ENCODE measurements at places on chromosomes 6 and 20. TPM values are rescaled to one million over a fixed set of nuclear protein-coding genes. Genes with fewer than 3 reads are reported as not detected.

MDFI gene
- not detected for total RNA-seq

BMP2 gene
- total RNA-seq = 0.06 TPM

RBBP8NL gene
- total RNA-seq = not detected

GRCh38 chr20:36271639-36272546 lies 34.2 kb upstream of the DLGAP4 start:
- DNase-seq = no peak

- no peak for DNase-seq
Measured at GRCh38 chr6:124854338-124854922, 107.8 kb upstream of the RNF217 start.

DNA sequence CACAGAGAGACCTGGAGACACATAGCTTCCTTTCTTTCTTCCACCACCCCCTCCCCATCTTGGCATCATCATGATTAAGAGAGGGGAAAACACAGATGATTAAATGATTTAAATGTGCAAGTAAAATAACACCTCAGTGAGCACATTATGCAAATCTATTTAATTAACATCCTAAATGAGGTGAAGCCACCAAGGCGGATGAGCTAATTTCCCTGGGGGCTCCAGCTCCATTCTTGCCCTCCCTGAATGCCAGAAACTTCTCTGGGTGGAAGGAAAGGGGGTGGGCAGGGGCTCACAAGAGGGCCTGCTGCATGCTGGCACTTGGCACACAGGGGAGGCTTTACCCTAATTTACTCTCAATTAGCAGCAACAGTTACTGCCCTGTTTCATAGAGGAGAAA lies 32.5 kb upstream of the TGM2 start:
- DNase-seq = no peak

DNA sequence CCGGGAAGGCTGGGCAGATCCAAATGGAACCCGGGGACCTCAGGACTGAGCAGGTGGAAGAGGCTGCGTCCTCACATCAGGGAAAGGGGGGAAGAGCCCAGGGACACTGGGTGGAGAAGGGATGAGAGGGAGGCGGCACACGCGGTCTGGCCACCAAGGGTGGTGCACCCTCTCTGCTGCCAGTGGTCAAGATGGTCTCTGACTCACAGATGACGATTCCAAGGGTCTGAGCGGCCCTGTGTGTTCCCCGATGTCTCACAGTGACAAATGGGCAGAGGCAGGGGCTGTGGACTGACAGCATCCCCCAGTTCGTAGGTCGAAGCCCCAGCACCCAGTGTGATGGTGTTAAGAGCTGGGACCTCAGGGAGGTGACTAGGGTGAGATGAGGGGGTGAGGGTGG lies 32.1 kb downstream of the SLCO4A1 start:
- no peak for DNase-seq

- DNase-seq = peak; percentile 94
Measured at GRCh38 chr6:85459224-85459901, 9.5 kb downstream of the NT5E start.

- DNase-seq = no peak
Measured at GRCh38 chr6:105034470-105034869, 77.6 kb downstream of the LIN28B start.

GRCh38 chr6:82040405-82041221 lies 206.9 kb downstream of the IBTK start:
- peak; percentile 52 for DNase-seq

DNA sequence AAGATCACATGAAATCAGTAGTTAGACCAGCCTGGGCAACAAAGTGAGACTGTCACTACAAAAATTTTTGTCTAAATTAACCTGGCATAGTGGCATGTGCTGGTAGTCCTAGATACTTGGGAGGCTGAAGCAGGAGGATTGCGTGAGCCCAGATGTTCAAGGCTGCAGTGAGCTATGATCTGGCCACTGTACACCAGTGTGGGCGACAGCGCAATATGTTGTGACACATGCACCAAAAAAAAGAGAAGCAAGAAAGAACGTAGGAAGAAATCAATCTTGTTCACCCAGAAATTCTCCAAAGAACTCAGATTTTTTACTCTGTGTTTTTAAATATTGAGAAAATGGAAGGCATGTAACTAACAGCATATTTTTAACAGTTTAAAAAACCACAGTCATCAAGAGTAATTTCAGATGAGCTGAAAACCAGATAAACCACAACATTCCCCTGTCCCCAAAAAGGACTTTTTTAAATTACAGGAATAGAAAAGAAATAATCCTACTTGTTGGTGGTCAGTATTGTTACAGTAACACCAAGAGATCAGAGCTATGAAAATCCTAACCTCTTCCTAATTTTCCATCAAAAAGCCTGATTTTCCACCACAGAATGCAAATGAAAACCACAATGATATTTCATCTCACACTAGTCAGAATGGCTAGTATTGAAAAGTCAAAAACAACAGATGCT lies 240.2 kb downstream of the KHDC1L start:
- DNase-seq = no peak

DNA sequence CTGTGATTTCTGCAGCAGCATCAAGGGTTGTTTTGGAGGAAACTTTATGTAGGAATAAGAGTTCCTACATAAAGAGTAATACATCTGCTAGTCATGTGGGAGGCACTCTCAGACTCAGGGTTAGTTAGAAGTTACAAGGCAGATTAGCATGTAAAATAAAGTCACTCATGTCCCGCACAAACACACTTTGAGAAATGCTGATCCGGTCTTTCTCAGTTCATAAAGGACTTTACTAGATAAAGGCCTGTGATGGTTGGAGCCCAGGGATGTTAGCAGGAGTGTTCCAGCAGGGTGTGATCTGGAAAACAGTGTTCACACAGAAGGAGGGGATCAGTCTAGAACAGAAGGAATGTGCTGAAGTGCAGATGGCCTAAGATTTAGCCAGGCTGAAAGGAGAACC lies 33.1 kb upstream of the NOP56 start:
- no peak for DNase-seq

DNA sequence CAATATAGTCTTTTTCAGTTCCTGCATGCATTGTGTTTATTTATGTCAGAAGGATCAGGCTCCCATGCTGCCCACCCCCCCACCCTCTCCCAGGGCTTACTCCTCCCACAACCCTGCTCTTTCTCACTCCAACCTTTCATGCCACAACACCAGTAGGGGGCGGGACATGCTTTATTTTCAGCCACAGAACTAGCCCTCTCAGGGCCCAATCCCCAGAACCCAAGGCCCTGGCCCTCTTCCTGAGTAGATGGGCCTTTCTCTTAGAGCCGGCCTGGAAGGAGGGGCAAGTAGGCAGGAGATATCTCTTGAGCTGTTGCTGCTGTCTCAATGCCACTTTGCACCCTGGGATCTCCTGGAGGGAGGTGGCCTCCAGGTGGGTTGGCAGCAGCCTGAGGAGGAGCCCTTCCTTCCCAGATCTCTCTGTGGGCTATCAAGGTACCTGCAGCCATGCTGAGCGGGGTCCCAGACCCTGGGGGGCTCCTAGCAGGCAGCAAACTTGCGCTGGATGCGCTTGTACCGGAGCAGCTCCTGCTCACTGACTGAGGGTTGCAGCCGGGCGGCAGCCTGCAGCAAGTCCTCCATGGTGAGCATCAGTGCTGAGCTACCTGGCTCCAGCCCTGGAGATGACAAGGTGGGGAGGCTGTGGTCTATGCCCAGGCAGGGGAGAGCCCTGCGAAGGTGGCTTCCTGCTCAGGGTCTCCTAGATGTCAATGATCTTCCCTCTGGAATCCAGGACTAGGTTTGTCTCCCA lies 3.5 kb downstream of the GNMT start:
- peak; percentile 30 for DNase-seq
